Smooth muscle cell of trachea (primary cell): ENCODE measurements at places on chromosomes 6 and 20. TPM values are rescaled to one million over a fixed set of nuclear protein-coding genes. Genes with fewer than 3 reads are reported as not detected.

IL17F gene
- total RNA-seq = not detected in 2 replicates

BTBD9 gene
- total RNA-seq = 15.2 and 19.3 TPM in 2 replicates

EIF2S2 gene
- total RNA-seq = 71.1 and 106 TPM in 2 replicates

LTA gene
- not detected in 2 replicates for total RNA-seq

VSTM2L gene
- 2.8 and 5.3 TPM in 2 replicates for total RNA-seq

DUSP15 gene
- 0.33 TPM in 1 of 2 replicates, not detected in the other for total RNA-seq

MUCL3 gene
- not detected in 2 replicates for total RNA-seq

PI16 gene
- 0.50 TPM in 1 of 2 replicates, not detected in the other for total RNA-seq

SS18L1 gene
- 5.8 and 12.7 TPM in 2 replicates for total RNA-seq

BPIFB1 gene
- not detected in 2 replicates for total RNA-seq

ACOT8 gene
- 42.7 and 44.1 TPM in 2 replicates for total RNA-seq

HLA-DPB1 gene
- 1.8 and 10.0 TPM in 2 replicates for total RNA-seq

GNRH2 gene
- total RNA-seq = 0.15 and 0.50 TPM in 2 replicates

UST gene
- 18.2 and 34.9 TPM in 2 replicates for total RNA-seq

ECT2L gene
- total RNA-seq = 0.50 TPM in 1 of 2 replicates, not detected in the other

BMP6 gene
- total RNA-seq = 0.87 and 1.3 TPM in 2 replicates

MYCT1 gene
- total RNA-seq = 0.44 TPM in 1 of 2 replicates, not detected in the other

KIF6 gene
- total RNA-seq = under 0.01 and 0.44 TPM in 2 replicates

ADGRG6 gene
- 0.33 and 1.7 TPM in 2 replicates for total RNA-seq

ENPP1 gene
- total RNA-seq = 18.0 and 42.0 TPM in 2 replicates

ARMH2 gene
- total RNA-seq = not detected in 2 replicates

MCM3 gene
- total RNA-seq = 16.5 and 74.5 TPM in 2 replicates

PAX1 gene
- total RNA-seq = not detected in 2 replicates

HSPA12B gene
- 2.6 and 5.1 TPM in 2 replicates for total RNA-seq

MAPK13 gene
- 11.3 and 13.9 TPM in 2 replicates for total RNA-seq

SLC16A10 gene
- not detected in 2 replicates for total RNA-seq

GRM1 gene
- under 0.01 TPM in 2 replicates for total RNA-seq

GTSF1L gene
- total RNA-seq = not detected in 2 replicates

TCF21 gene
- total RNA-seq = 35.1 and 65.0 TPM in 2 replicates

ILRUN gene
- 46.3 and 48.7 TPM in 2 replicates for total RNA-seq

VSX1 gene
- total RNA-seq = not detected in 2 replicates

C6orf163 gene
- total RNA-seq = 2.2 and 2.5 TPM in 2 replicates

LY6G6F gene
- total RNA-seq = not detected in 2 replicates

PRKN gene
- total RNA-seq = 4.1 and 7.4 TPM in 2 replicates

BRD2 gene
- 102 and 104 TPM in 2 replicates for total RNA-seq

SEMG1 gene
- not detected in 2 replicates for total RNA-seq

PCNA gene
- 86.3 and 250 TPM in 2 replicates for total RNA-seq

FANCE gene
- total RNA-seq = 6.3 and 7.6 TPM in 2 replicates

NCR2 gene
- total RNA-seq = not detected in 2 replicates

TNFRSF21 gene
- 10.5 and 28.3 TPM in 2 replicates for total RNA-seq

MDFI gene
- total RNA-seq = 0.17 TPM in 1 of 2 replicates, not detected in the other

MRAP2 gene
- 0.50 and 1.7 TPM in 2 replicates for total RNA-seq
